Sigmoid colon (tissue), 7 donors: ENCODE measurements at places on chromosomes 5 and 9. TPM values are rescaled to one million over a fixed set of nuclear protein-coding genes. Genes with fewer than 3 reads are reported as not detected.

The COL27A1 gene
- total RNA-seq, result 2.0 TPM

DNA sequence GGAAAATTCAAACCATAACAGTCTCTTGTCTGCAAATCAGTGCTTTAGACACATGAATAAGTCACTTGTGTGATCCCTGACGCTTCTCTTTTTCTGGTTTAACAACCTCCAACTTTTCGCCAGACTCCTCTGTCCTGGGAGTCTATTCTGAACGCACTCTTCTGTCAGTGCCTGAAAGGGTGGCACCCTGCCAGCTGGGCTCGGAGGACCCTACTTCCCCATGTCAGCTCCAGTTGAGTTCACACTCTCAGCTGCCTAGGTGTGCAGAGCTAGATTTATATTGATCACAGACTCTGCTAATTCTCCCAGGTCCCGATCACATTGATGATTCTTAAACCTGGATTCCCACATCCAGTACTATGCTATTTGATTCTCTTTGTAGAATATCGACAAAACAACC is 649.1 kb downstream of the BNC2 start:
- H3K27me3 ChIP-seq, result no peaks in the 10 kb centered on the region
- no peak overlapping the region for H3K27ac ChIP-seq
- no peak overlapping the region for H3K4me3 ChIP-seq
- H3K4me1 ChIP-seq, result peaks cover 13% of the 10 kb centered on the region
- DNase-seq, result peak; percentile 73

The HMMR gene
- total RNA-seq, result 1.1 TPM

GRCh38 chr5:13412040-13412595 is 532.4 kb downstream of the DNAH5 start:
- H3K4me1 ChIP-seq, result no peaks in the 10 kb centered on the region
- no peak for DNase-seq
- H3K27me3 ChIP-seq, result no peaks in the 10 kb centered on the region
- H3K36me3 ChIP-seq, result no peaks in the 10 kb centered on the region

DNA sequence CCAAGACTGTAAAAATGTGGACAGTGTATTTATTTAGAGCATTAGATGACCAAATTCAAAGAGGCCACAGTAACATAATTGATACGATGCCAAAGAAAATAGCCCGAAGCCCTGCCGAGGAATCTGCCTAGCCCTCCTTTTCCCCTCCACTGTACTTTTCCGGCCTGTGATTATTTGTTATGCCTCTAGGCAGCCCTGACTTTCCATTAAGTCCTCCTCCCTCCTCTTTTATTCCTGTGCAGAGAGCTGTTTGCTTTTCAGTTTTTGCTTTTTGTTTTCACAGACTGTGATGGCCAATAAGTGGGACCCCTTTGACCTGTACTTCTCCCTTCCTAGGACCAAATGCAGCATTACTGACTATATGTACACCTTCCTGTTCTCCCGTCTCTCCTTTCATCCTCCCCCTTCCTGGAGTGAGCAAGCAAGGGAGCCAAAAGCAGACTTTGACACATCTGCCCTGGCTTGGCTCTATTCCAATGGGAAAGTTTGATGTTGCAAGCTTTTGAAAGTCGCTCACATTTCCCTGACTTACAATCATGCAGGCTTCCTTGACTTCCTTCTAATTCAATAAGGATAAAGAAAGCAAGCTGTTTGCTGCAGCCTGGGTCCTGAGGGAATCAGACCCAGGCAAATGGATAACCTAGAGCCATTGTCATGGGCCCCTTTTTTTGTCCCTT is 76.1 kb downstream of the NREP start:
- peak overlapping the region; percentile 60 for H3K27ac ChIP-seq
- peaks cover 12% of the 10 kb centered on the region for H3K4me1 ChIP-seq
- no peaks in the 10 kb centered on the region for H3K36me3 ChIP-seq
- peak; percentile 88 for DNase-seq
- no peaks in the 10 kb centered on the region for H3K27me3 ChIP-seq

- no peaks in the 10 kb centered on the region for H3K4me1 ChIP-seq
- H3K4me3 ChIP-seq, result no peak overlapping the region
- no peak overlapping the region for H3K27ac ChIP-seq
- H3K36me3 ChIP-seq, result no peaks in the 10 kb centered on the region
- DNase-seq, result no peak
- no peaks in the 10 kb centered on the region for H3K27me3 ChIP-seq
These were observed 422.6 kb upstream of the CD180 start for GRCh38 chr5:67619235-67619634.

- no peak overlapping the region for H3K4me3 ChIP-seq
- H3K27me3 ChIP-seq, result no peaks in the 10 kb centered on the region
- H3K36me3 ChIP-seq, result no peaks in the 10 kb centered on the region
These were observed 179.6 kb downstream of the GRIA1 start for GRCh38 chr5:153670101-153670500.

DNA sequence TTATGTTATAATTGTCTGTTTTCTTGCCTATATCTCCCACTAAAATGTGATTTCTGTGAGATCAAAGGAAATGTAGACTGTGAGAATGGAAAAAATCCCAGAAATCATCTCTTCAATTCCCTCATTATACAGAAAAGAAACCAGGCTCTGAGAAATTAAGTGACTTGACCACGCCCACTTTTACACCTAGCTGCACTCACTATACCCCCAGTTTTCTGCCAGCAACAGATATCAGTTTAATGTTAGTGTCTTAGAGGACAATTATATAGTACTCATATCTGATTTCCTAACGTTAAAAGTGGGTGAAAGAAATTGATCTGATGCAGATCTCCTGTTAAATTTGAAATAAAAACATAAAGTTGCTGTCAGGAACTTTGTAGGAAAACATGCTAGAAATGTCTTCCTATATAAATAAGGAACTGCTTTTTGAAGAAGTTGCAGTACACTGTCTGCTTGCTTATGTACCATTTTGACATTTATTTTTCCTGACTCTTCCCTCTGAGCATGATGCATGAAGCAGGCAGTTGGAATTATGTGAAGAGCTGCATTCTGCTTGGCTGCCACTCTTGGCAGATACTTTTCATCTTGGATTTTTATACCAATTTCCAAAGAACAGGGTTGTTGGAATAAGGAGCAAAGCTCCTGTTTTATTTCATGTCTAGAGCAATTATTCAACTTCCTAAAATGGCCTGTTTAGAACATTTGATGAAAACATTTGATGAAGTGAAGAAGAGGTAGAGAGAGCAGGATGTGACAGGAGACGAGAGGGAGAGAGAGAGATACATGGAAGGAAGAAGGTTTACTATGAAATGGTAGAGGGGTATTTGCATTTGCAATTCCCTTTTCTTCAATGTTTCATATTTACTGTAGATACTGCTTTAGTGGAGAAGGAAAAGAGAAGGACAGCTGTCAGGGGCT is 57.3 kb upstream of the RICTOR start:
- H3K36me3 ChIP-seq, result no peaks in the 10 kb centered on the region
- no peak overlapping the region for H3K27ac ChIP-seq
- no peak overlapping the region for H3K4me3 ChIP-seq
- no peak for DNase-seq
- no peaks in the 10 kb centered on the region for H3K4me1 ChIP-seq
- no peaks in the 10 kb centered on the region for H3K27me3 ChIP-seq

DNA sequence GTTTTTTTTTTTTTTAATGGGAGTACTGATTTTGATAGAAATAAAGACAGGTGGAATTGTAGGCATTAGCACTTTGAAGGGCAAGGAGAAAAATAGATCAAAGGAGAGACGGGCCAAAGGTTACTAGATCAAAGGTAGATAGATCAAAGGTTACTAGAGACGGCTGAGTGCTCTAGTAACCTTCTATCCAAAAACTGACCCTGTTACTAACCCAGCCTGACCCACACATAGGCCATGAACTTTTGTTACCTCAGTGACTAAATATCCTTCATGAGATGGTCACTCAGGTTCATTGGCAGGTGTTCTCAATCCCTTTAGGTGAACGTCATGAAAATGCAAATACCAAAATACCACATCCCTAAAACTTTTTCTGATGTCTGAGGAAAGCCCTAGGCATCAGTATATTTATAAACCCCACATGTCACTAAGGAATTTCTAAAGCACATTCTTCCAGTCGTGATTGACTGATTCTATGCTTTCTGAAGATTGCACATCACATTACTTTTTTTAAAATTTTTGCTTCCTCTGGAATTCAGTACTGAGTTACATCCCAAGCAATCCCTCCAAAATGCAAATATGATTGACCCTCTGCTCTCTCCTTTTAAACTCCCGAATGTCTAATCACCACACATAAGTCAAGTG is 772.7 kb downstream of the BRINP1 start:
- H3K4me1 ChIP-seq, result no peaks in the 10 kb centered on the region
- no peak overlapping the region for H3K27ac ChIP-seq
- H3K4me3 ChIP-seq, result no peak overlapping the region
- H3K27me3 ChIP-seq, result no peaks in the 10 kb centered on the region

DNA sequence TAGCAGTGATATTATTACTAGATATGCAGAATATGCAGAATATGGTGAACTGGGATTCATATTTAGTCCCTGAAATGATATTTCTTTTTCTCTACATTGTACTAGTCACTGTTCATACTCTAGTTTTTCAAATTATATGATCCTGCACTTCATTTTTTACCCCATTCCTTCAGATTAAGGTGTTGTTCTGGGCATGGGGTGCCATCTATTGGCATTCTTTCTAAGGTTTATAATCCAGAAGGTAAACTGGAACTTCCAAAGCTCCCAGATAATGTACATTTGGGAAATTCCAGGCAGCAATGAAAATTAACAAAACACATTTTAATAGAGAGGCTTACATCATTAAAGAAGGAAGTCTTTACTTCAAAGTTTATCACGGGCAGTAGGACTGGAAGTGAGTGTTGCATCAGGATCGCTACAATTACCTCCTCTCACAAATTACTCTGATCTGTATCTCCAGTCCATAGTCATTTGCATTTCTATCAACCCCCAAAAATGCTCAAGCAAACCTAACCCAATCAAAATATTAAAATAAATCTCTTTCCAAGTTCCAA is 12.5 kb downstream of the RFX3 start:
- no peaks in the 10 kb centered on the region for H3K36me3 ChIP-seq
- H3K27me3 ChIP-seq, result no peaks in the 10 kb centered on the region
- no peaks in the 10 kb centered on the region for H3K4me1 ChIP-seq
- no peak overlapping the region for H3K4me3 ChIP-seq
- no peak for DNase-seq
- no peak overlapping the region for H3K27ac ChIP-seq

The RACK1 gene
- 2,029 TPM for total RNA-seq

GRCh38 chr5:77064040-77064439 is 23.0 kb downstream of the ZBED3 start:
- no peak overlapping the region for H3K4me3 ChIP-seq
- no peak for DNase-seq
- H3K36me3 ChIP-seq, result no peaks in the 10 kb centered on the region
- H3K27me3 ChIP-seq, result no peaks in the 10 kb centered on the region
- H3K4me1 ChIP-seq, result no peaks in the 10 kb centered on the region
- H3K27ac ChIP-seq, result no peak overlapping the region

GRCh38 chr9:4011054-4011453 is 288.8 kb downstream of the GLIS3 start:
- H3K27ac ChIP-seq, result no peak overlapping the region
- H3K4me1 ChIP-seq, result no peaks in the 10 kb centered on the region
- H3K36me3 ChIP-seq, result no peaks in the 10 kb centered on the region
- H3K27me3 ChIP-seq, result no peaks in the 10 kb centered on the region
- no peak for DNase-seq
- H3K4me3 ChIP-seq, result no peak overlapping the region

The CYLC2 gene
- not detected for total RNA-seq

The SECISBP2 gene
- total RNA-seq, result 35.0 TPM

The ANAPC2 gene
- total RNA-seq, result 23.2 TPM

DNA sequence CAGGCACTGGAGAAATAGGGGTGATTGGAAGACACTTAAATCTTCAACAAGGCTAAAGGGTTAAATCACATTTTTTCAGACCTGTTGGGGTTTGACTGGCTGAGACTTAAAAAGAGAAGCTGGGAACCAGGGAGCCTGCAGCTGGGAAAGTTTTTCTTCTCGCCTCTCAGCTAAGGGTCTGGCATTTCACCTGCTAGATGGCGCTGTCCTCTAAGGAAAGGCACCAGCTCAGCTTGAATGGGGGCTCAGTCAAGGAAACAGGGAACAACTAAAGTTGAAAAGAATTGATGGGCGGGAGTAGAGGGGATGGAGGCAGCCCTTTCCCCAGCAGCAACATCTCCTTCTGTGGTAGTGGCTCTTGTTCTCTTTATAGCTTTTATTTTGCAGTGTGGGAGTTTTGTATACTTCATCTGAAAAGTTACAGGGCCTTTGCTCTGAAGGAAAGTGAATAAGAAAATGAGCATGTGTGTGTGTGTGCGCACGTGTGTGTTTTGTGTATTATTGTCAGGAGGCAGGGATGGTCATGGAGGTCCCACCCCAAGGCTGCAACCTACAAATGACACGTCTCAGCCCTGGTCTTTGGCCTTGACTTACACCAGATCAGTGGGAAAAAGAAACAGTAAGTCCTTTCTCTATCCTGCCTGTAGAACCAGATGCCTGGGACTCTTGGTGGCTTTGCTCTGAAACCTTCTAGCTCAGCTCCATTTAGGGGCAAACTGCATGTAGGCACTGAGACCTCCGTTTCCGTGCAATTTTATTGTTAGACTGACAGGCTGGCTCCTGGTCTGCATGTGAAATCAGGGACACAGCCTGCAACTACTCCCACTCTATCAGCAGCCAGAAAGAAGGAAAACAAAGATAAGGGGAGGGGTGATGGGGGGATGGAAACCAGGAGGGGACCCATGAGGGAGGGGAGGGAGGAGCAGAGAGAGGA is 316.2 kb upstream of the CLINT1 start:
- H3K4me3 ChIP-seq, result no peak overlapping the region
- H3K4me1 ChIP-seq, result no peaks in the 10 kb centered on the region
- H3K27me3 ChIP-seq, result no peaks in the 10 kb centered on the region

The FSTL4 gene
- total RNA-seq, result not detected

The SCGB3A2 gene
- not detected for total RNA-seq

The SURF2 gene
- 10.2 TPM for total RNA-seq

GRCh38 chr5:173962436-173962972 is 26.5 kb upstream of the C5orf47 start:
- H3K36me3 ChIP-seq, result no peaks in the 10 kb centered on the region
- no peaks in the 10 kb centered on the region for H3K27me3 ChIP-seq
- DNase-seq, result no peak
- H3K4me1 ChIP-seq, result peaks cover 7% of the 10 kb centered on the region

DNA sequence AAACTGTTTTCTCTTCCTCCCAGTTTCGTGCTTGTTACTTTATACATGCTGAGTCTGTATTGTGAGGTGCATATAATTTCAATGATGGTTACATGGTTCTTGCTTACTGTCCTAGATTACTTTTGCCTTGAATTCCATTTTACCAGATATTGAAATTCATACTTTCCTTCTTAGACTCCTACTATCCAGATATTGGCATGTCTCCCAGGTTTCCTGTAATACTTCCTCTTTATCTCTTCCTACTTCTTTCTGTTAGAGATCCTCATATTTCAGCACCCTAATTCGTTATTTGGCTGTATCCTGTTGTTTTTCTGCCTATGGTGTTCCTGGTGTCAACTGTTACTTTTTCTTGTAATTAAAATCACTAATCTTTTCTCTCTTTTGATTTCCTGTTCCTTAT is 522.1 kb downstream of the CCDC171 start:
- no peak overlapping the region for H3K27ac ChIP-seq
- no peak for DNase-seq
- no peaks in the 10 kb centered on the region for H3K27me3 ChIP-seq

The SLC9A3 gene
- 2.5 TPM for total RNA-seq
